ENCODE measurements at places on chromosomes 5 and 9. TPM values are rescaled to one million over a fixed set of nuclear protein-coding genes. Genes with fewer than 3 reads are reported as not detected.

The FNBP1 gene
- total RNA-seq = 39.5 TPM

The C9orf50 gene
- not detected for total RNA-seq

The PGM5 gene
- 17.6 TPM for total RNA-seq

GRCh38 chr9:75878488-75878860 is 12.0 kb upstream of the PCSK5 start:
- no peak for DNase-seq

- DNase-seq = no peak
Observed at GRCh38 chr5:44774279-44774880, 34.4 kb upstream of the MRPS30 start.

- no peak for DNase-seq
Observed at GRCh38 chr5:97931829-97932228, 748.8 kb upstream of the RIOK2 start.

DNA sequence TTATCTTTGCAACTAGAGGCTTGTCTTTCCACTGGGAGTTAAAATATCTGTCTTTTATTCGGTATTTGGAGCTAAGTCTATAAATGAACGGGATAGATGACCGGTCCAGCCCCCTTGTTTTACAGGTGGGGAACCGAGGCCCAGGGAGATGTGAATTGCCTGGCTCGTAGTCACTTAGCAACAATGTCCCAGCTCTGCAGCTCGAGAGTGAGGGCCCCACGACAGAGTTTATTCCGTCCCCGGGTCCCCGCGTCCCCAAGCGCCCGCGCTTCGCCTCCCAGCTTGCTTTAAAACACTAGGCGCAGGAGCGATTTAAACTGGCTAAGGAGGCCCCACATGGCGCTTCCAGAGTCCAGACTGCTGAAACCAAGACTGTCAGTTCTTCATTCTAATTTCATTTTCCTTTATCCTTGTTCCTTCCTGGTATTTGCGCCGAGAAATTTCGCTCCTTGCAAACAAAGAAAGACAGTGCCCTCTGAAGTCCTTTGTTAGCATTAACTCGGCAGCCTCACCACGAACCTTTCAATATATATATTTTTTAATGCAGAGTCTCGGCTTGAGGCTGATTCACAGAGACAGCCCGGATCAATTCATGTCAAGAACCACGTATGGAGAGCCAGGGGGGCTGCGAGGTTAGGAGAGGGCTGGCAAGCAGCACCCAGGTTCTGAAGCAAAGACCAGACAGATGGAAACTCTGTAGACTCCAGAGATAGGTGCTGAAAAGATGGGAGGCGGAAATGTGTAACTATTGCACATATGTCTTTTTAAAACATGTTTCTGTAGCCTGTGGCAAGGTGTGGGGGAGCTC is 1.4 kb upstream of the ENC1 start:
- no peak for DNase-seq

All from mesenteric fat pad (tissue), 1 donor.